ENCODE measurements at places on chromosomes 12 and 14.

DNA sequence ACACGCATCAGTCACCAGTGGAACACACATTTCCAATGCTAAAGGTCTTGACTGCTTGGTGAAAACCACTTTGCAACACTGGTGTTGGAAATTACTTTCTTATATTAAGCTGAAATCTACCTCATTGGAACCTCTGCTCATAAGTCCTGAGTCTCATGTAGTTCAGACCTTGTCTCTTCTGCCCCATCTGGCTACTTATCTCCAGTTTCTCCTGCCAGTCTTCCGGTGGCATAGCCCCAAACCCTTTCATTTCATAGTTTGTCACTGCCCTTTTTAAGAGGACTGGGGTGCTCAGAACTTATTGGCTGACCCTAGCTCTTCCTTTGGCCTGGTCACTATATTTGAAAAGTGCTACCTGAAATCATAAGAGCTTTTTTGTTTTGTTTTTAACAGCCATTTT is 43.7 kb downstream of the HELB start:
- no peak for DNase-seq

DNA sequence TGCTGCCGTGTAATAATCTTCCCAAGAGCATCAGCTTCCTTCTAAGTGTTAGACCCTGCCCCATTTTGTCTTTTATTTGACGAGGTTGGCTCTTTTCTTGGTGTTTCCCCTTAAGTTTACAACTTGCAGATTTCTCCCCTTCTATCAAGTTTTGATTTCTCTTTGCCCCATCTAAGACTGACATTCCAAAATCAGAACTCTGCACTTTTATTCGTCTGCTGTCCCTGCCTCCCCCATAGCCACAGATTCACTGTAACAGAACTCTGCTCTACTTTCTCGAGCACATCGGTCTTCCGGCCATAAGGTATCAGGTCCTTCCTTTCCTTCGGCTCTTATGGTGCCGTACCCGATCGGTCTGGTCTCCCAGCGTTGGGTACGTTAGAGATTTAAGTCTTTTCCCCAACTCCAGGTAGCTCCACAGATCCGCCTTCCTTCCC is 563 bp downstream of the DCP1B start:
- DNase-seq: peak; percentile 43

DNA sequence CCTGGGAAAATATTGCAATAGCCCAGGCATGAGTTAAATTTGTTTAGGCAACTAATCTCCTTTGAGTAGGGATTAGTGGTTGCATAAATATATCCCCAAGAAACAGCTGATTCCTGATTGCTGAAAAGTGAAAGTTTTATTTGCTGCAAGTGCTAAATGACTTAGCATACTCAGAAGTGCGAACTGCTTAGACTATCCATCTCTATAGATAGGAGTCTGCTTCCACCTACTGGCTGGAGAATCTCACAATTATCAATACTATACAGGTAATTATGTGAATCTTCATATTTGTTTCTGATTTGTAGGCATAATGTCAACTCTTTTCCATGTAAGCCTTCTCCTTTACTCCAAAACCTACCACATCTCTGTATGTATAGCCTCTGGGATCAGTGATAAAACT is 12.0 kb upstream of the SLCO1B3 start:
- DNase-seq: no peak

GRCh38 chr12:27387473-27387872 is 54.8 kb downstream of the BMAL2 start:
- no peak for DNase-seq

DNA sequence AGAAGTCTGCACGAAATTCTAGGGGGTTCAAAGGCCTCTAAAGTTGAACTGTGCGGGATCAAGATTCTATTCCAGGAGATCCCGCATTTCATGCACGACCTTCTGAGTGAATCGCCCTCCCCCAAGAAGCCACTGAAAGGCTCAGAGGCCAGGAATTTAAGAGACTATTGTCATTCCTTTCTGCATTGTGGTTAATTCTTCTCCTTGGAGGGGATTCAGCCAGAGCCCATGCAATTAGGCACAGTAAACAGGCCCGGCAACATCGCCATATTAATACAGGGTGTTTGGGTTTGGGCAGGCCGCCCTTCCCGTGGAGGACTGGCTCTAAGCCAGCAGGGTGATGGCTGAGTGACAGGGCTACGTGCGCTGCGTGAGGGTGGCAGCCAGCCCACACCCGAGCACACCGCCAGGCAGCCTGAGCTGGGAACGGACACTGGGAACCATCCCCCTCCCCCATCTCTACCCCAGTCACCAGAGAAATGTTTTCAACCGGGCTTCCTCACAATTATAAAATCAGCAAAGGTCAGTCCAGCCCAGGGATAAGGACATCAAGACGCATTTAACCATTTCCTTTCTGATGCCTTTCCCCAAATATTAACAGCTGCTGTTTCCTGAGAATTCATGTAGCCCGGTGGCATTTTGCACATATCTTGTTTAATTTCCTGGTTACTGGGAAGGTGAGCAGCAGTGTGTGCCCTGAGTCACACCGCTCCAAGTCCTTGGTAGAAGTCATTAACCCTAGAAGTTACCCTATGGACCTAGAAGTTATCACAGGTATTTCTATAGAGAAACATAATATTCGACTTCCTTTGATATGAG is 12.5 kb downstream of the EGLN3 start:
- DNase-seq: peak; percentile 85

DNA sequence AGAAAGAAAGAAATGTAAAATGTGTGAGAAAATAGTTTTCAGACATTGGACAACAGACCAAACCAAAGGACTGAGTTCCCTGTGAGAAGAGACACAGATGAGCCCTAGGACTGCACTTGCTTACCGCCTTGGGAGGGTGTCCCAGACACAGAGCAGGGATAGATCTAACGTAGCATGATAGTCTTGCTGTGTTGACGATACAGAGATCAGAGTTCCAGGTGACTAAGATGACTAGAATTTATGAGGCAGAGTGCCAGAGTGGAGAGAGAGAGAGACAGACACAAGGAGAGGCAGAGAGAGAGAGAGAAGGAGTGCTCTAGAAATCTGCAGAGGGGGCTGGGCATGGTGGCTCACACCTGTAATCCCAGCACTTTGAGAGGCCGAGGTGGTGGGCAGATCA is 148.2 kb upstream of the LMNTD1 start:
- DNase-seq: no peak

- DNase-seq: no peak
These were observed 73.8 kb downstream of the WDR20 start for GRCh38 chr14:102213470-102213869.

- DNase-seq: no peak
These were observed 159.3 kb downstream of the SLC25A21 start for GRCh38 chr14:37013078-37013477.
